ENCODE measurements at places on chromosomes 5 and 9.

- H3K4me1 ChIP-seq, result no peaks in the 10 kb centered on the region
- H3K4me3 ChIP-seq, result no peak overlapping the region
- no peak for DNase-seq
- no peaks in the 10 kb centered on the region for H3K36me3 ChIP-seq
- H3K27me3 ChIP-seq, result peaks cover 32% of the 10 kb centered on the region
These were observed 66.2 kb downstream of the DRD1 start for GRCh38 chr5:175377816-175378215.

- H3K4me1 ChIP-seq, result no peaks in the 10 kb centered on the region
- H3K36me3 ChIP-seq, result no peaks in the 10 kb centered on the region
- H3K4me3 ChIP-seq, result no peak overlapping the region
- peaks cover 3% of the 10 kb centered on the region for H3K27me3 ChIP-seq
These were observed 19.0 kb upstream of the PSIP1 start for GRCh38 chr9:15529566-15530324.

DNA sequence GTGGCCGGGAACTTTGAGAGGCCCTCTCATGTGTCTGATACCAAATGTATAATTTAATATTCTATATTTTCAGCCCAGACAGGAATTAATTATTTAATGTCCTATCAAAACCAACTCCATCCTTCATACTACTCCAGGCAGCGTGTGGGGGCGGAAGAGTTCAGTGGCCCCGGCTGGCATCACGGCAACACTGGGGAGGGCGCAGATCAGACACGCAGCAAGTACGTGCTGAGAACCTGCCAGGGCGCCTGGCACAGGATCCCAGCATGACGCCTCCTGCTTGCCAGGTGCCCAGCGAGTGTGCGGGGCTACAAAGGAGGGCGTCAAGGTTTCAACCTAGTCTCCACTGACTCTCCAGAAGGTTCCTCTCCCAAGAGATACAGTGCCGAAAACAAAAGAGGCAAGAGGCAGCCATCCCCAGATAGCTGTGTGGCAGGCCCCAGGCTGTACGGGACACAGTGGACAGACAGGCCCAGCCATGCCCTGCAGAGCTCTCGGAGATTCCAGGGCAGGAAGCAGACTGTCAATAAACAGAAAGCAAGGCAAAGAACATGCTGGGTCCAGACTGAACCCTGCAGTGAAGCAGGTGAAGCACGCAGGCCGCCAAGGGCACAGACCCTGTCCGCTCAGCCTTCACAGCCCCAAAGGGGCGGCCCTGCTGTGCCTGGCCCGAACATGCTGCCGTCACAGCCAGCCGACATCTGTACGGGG, 110.3 kb downstream of the VAV2 start:
- no peak overlapping the region for H3K4me3 ChIP-seq
- no peaks in the 10 kb centered on the region for H3K27me3 ChIP-seq
- no peaks in the 10 kb centered on the region for H3K4me1 ChIP-seq
- no peak overlapping the region for H3K27ac ChIP-seq
- DNase-seq, result no peak

DNA sequence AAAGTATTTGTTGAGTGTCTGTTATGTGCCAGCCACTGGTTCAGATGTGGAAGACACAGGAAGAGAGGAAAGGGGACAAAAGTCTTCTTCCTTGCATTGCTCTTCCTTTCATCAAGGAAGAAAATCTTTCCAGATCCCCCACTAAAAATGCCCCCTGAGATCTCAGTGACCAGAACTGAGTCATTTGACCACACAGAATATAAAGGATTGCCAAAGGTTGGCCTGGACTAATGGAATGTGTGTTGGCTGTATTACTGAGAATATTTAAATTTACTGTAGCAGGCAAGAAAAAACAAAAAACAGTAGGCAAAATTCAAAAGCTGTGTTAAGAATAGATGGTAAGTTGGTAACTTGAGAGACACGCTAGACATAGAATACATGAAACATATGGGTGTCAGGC, 10.0 kb upstream of the SEPTIN8 start:
- peaks cover 37% of the 10 kb centered on the region for H3K27me3 ChIP-seq
- H3K4me1 ChIP-seq, result peaks cover 3% of the 10 kb centered on the region
- H3K27ac ChIP-seq, result no peak overlapping the region
- no peaks in the 10 kb centered on the region for H3K36me3 ChIP-seq

GRCh38 chr9:35605351-35606137, 482 bp downstream of the TESK1 start:
- peaks cover 32% of the 10 kb centered on the region for H3K4me1 ChIP-seq
- H3K27me3 ChIP-seq, result no peaks in the 10 kb centered on the region
- peak; percentile 72 for DNase-seq
- H3K36me3 ChIP-seq, result no peaks in the 10 kb centered on the region
- H3K4me3 ChIP-seq, result peak overlapping the region; percentile 81

- H3K4me1 ChIP-seq, result no peaks in the 10 kb centered on the region
- H3K27me3 ChIP-seq, result peaks cover 8% of the 10 kb centered on the region
- H3K4me3 ChIP-seq, result no peak overlapping the region
These were observed 20.0 kb upstream of the NPM1 start for GRCh38 chr5:171367424-171368370.

Data from naive thymus-derived CD8-positive, alpha-beta T cell (primary cell).